ENCODE measurements at places on chromosomes 6 and 20.

- peak; percentile 32 for DNase-seq
These were observed at the start of gene TCP11 for GRCh38 chr6:35141007-35141655. Gene TCP11 (minus strand): TSS chr6:35141339. CDS start chr6:35140870, 469 bp downstream.

- no peak for DNase-seq
These were observed 4.8 kb downstream of the NR2E1 start for GRCh38 chr6:108170332-108171290.

DNA sequence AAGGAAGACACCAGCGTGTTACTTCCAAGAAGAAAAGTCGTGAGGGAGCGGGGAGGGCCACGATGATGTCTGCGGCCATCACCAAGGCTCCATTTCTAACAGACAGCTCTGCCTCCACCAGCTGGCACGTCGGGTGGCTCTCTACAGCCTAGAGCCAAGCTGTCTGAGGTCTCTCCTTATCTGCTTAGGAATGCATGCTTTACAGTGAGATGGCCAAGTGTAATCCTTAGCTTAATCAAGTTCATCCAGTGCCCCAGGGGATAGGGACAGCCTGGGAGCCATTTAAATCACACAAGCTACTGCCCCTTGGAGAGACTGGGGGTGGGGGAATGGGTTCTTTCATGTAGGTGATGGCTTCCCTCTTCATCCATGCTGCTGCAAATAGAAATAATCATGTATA, 213.8 kb upstream of the CST7 start:
- DNase-seq: no peak

DNA sequence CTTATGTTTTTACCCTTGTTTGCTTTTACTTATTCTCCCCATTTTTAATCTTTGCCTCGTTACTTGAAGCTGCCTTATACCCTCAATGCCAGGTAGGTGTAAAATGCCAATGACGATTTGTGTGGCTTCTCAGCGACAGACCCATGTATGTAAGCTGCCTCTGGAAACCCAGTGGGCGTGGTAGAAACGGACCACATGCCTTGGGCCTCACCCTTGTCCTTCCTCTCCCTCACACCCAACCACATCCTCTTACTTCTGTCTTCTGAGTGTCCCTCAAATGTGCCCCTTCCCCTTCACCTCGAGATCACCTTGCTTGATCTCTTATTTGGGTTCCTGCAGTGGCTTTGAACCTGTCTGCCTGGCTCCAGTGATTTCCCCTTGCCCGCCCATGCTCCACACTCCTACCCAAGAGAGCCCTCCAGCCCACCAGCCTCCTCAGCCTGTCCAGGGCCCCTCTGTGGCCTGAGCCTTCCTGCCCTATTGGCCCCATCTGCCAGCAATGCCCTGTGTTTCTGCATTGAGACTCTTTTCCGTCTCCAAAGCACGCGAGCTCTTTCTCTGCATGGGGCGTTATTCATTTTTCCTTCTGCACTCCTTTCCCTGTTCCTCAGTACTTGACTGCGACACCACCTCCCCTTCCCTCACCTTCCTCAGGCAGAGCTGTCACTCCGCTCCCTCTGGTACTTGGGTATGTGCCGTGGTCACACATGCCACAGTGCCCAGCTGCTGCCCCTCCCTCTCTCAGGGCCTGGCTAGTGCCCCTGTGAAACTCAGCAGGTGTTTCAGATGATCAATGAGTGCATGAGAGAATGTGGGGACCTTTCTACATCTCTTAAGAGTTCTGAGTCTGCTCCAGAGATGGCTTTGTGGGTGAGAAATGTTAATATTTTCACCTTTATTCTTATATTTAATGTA, 115.4 kb downstream of the SLX4IP start:
- no peak for DNase-seq

GRCh38 chr20:50582591-50583234, 72.5 kb downstream of the PTPN1 start:
- DNase-seq: no peak

- DNase-seq: no peak
These were observed 64.2 kb downstream of the GCNT2 start for GRCh38 chr6:10585209-10585845.

GRCh38 chr6:125953502-125953875, 3.1 kb upstream of the HINT3 start:
- DNase-seq: no peak

- no peak for DNase-seq
These were observed 656 bp downstream of the TDRD6 start for GRCh38 chr6:46688117-46688965.

DNA sequence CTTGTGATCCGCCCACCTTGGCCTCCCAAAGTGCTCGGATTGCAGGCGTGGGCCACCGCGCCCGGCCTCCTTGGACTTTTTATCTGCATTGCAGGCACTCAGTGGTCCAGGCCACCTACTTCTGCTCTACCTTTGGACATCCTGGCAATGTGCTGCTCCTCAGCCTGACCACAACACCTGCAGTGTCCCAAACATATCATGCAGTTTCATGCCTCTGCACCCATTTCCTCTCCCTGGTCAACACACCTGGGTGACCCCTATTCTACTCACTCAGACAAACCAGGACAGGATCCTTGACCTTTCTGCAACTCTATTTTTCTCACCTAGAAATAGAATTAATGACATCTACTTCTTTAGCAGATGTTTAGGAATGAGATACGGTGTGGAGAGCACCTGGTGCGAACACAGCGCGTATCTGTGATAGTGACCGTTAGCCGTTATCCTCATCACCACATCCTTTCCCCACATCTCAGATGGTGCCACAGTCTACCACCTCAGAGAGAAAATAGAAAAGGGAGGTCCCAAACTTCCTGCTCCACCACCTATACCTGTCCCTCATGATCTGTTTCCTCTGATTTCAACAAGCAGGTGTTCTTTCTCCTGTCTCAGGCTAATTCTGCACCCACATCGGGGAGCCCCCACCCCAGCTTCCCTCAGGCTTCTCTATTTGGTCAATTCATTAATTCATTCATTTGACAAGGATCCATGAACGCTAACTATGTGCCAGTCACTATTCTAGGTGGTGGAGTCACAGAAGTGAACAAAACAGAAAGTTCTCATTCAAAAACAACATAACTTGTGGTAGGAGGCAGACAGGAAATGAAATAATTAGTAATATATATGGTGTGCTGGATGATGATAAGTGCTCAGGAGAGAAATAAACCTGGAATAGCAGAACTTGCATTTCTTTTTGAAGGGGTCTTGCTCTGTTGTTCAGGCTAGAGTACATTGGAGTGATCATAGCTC, 4.3 kb upstream of the BTN3A2 start:
- peak; percentile 48 for DNase-seq

GRCh38 chr20:43689165-43689564, 22.3 kb downstream of the MYBL2 start:
- no peak for DNase-seq

DNA sequence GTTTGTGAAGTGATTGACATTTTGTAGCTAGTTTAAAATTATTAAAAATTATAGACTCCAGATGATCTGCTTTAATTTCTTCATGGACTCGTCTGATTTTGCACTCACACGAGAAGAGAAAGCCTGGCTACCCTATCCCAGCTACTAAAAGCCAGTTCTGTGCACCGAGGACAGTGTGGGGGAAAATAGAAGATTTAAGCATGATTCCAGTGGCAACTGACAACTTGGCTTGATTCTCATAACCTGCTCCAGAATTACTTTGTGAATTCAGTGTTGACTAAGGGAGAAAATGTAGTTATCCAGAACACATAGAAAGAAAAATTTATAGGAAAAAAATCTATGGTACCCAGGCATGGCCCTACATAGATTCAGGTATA, 88.7 kb downstream of the SNAP25 start:
- no peak for DNase-seq

- no peak for DNase-seq
These were observed 559 bp downstream of the SCRT2 start for GRCh38 chr20:675033-675452.

DNA sequence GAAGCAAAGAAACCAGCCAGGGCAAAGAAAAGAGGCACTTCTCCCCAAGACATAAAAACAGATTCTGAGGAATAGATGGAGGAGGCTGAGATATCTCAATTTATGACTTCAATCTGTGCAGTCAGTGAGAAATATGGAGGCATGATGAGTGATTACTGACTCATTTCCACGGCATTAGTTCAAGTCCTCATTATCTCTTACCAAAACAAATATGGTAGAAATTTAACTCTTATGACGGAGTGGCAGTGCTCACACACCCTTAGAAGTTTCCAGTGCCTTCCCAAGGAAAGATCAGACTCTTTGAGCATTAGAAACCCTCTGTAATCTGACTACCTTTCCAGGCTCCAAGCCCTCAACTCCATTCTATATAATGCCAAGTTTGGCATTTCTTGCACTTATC, 364.1 kb downstream of the ARHGAP18 start:
- no peak for DNase-seq

DNA sequence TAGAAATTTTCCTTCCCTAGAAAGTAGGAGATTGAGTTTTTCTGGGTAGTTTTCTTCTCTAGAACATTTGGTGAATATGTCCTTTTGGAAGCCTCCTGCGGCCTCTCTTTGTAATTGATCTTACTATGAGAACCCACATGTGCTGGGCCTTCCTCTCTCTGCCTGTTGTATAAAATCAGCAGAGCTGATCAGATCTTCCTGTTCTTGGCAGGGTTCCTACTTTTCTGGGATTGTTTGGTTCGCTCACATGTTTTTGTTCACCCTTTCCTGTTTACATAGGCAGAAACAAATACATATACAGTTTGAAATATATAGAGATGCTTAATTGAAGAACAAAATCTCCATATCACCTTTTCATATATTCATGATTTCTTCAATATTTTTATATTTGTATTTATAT, 57.8 kb downstream of the IL22RA2 start:
- no peak for DNase-seq

DNA sequence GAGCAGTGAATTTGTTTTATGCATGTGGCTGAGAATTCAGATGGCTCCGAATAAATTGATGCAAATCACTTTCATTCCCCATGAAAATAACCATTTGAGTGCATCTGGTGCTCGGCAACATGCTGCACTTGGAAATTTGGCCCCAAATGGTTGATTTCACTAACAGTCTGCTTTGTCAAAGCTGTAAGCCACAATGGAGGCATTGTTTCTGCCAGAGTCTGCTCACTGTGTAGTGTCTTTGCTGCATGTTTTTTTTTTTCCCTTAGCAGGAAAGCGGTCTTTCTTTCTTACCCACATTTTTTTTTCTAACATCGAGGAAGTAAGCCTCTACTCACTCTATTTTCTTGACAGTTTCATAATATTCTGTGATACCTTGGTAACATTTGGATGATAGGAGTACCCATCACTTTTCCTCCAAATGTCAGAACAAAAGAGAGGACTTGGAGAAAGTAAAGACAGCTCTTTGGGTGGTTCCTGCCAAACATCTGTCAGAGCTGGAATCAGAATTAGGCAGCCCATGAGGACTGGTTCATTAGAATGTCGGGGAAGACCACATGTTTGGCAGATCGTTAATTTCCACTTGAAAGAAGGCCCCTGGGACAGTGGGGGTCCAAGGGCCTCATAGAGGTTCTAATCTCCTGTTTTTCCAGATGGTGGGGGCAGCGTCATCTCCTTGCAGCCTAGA, 149.5 kb downstream of the DOK5 start:
- no peak for DNase-seq

GRCh38 chr20:8073024-8073832, 53.7 kb upstream of the TMX4 start:
- peak; percentile 17 for DNase-seq

DNA sequence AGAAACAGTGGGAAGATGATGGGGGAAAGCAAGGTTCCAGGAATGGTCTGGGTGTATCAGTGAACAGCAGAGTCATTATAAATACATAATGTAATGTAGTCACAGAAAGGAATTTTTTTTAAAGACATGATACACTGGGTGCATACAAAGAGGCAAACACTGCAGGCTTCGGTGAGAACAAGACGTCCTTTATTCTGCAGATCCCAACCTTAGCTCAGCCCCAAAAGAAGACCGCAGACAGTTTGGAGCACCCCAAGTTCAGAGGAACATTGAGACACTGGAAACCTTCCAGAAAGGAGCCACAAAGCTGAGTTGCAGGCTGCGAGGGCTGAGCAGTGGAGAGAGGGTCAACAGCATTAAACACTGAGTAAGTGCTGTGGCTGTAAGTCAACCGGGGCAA, 30.6 kb upstream of the FOXC1 start:
- DNase-seq: no peak

- no peak for DNase-seq
These were observed 281.9 kb downstream of the EPM2A start for GRCh38 chr6:145453376-145453775.

GRCh38 chr6:3350252-3350796, 91.6 kb downstream of the PSMG4 start:
- no peak for DNase-seq

GRCh38 chr6:125057392-125058246, 95.4 kb downstream of the RNF217 start:
- DNase-seq: no peak

- no peak for DNase-seq
These were observed 82.8 kb downstream of the RALGAPA2 start for GRCh38 chr20:20629556-20630188.

GRCh38 chr20:52154575-52154974, 37.0 kb downstream of the ZFP64 start:
- no peak for DNase-seq

DNA sequence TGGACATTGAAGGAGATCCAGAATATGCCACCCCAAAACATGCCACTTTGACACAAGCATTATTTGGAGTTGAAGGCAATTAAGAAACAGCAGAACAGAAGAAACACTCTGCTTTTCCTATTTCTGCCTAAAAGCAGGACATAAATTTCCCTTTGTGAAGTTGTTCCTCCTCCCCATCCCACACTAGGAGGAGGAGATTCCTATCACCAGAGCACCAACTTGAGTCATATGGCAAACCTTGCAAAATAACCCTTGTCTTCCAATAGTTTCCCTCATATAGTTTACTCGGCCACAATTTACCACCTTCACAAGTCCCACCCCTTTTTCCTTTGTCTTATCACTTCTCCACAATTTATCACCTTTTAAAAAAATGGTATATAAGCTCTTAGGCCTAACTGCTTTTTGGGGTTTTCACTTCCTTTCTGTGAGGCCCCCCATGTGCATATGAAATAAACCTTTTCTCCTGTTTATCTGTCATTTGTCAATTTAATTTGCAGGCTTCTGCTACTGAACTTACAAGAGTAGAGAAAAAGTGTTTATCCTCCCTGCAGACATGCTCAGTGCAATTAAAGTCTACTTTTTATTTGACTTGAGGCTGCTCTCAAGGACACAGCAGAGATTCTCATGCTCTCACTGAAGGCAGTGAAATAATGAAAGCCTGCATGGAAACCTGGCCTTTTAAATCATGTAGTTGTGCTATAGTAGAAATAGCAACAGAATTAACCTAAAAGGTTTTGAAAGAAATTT, 2.8 kb upstream of the RAB23 start:
- no peak for DNase-seq
